Esophagus squamous epithelium (tissue), 5 donors: ENCODE measurements at places on chromosomes 1 and 21.

DNA sequence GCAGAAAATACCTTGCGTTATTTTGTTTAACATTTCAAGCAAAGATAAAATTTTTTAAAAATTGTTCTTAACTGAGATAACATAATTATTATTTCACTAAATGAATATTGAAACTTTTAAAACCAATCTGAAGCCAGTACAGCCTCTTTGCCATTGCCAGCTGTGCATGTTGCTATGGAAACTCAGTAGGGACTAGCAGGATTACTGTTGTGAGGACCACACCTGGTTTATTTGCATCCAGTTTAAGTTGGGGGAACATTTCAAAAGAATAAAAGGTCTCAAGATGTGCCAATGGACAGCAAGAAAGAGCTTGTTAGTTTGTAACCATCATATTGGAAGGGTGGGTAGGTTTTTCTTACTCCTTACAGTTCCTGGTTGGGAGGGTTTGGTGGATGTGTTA, 80.7 kb downstream of the POU2F1 start:
- no peak for DNase-seq

GRCh38 chr1:7912145-7912544, 28.5 kb downstream of the TNFRSF9 start:
- DNase-seq: no peak

- no peak for DNase-seq
Observed at GRCh38 chr1:173863224-173864161, 4.3 kb downstream of the GAS5 start.

GRCh38 chr1:201481004-201481380, 12.0 kb upstream of the PHLDA3 start:
- DNase-seq: no peak

GRCh38 chr1:103145449-103145848, 37.1 kb upstream of the COL11A1 start:
- DNase-seq: no peak

DNA sequence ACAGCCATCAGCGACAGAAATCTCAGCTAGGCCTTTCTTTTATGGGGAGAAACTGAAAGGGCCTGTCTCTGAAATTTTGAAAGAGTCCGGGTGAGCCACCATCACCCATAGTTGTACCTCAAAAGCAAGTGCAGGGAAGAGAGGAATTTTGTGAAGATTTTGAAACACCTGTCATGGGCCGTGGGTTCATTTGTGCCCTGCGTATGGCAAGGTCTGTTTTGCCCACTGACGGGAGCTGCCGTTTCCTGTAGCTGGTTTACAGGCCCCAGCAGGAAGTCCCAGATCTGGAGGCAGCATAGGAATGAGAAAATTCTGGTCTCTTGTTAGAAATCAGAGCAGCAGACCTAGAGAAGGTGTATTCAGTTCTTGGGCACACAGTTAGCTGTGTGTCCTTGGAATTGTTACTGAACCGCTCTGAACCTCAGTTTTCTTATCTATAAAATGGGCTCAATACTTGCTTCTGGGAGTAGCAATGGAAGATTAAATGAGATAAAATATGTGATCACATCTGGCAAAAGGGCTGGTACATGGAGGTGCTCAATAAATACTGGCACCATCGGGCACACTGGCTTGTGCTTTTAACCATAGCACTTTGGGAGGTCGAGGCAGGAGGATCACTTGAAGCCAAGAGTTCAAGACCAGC, 52.5 kb downstream of the MAN1C1 start:
- no peak for DNase-seq
